ENCODE measurements at places on chromosomes 16 and 17.

- no peak for DNase-seq
These were observed 47.6 kb upstream of the LYRM9 start for GRCh38 chr17:27940503-27941428.

GRCh38 chr16:55017321-55017720, 86.7 kb downstream of the IRX5 start:
- no peak for DNase-seq

DNA sequence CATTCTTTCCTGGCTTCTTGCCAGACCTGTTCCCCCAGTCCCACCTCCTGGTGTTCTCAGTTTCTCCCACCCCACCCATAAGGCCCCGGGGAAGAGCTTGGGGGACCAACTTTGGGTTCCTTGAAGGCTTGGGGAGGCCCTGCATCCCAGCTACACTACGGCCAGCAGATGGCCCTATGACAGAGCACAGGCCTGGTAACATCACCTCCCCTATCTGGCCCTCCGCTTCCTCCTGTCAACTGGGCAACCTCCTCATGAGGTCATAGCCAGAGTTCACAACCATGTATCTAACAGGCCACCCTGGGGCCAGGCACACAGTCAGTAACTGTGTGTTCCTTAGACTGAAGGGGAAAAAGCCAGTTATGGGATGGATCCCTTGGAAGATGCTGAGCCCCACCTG, 31.4 kb downstream of the MYO15A start:
- DNase-seq, result peak; percentile 58

DNA sequence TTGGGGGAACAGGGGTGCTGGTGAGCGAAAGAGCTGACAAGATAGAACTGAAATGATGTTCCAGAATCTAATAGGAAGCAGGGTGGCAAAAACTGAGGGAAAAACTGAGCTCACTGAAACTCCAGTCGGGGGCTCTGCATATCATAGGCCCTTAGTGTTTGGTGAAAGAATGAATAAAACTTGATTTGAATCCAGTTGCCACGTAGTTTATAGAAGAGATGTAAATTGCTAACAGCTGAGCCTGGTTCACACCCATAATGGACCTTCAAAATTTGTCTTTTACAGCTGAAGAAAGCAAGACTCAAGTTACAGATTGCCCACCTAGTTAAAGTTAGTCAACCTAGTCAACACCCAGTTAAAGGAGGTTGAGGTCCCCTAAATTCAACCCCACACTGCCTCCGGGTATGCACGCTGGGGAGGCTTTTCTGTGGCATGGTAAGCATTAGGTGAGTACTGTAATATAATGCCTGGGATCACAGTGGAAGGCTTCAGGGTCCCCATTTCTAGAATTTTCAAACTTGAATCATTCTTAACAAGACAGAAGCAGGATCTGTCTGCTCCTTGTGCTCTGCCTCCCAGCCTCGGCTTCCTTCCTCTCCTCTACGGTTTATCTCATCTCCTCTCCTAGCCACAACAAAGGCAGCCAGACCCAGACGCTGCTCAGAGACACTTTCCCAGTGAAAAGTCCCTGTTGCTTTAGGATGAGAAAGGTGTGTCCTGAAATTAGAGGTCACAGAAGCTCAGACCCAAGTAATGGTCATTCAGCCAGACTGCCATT, 26.9 kb upstream of the SUPT4H1 start:
- no peak for DNase-seq

- DNase-seq, result no peak
These were observed 11.0 kb upstream of the ITGB3 start for GRCh38 chr17:47242648-47243047.

DNA sequence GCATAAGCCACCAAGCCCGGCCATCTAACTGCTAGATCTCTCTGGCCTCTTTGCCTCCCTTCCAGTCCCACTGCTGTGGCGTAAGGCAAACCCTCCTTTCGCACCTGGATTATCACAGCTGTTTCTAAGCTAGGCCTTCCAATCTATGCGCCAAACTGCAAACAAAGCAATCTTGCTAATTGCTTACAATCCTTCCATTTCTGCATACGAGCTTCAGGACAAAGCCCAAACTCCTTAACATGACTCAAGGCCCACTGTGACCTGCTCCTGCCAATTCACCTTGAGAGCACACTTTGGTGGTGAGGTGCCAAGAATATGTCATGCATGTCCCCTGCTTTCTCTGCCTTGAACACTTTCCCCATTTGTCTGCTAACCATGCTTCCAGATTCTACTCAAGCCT, 6.0 kb upstream of the ARL5C start:
- no peak for DNase-seq

- no peak for DNase-seq
These were observed 200.3 kb downstream of the CYLD start for GRCh38 chr16:50942143-50942542.

- no peak for DNase-seq
These were observed 52.1 kb downstream of the NDEL1 start for GRCh38 chr17:8487743-8488142.

- peak; percentile 36 for DNase-seq
These were observed 299.3 kb downstream of the SOX9 start for GRCh38 chr17:72419866-72420774.

GRCh38 chr16:12680531-12680930, 123.2 kb downstream of the CPPED1 start:
- DNase-seq, result no peak

- no peak for DNase-seq
These were observed 41.4 kb downstream of the CNTNAP4 start for GRCh38 chr16:76318565-76318964.

DNA sequence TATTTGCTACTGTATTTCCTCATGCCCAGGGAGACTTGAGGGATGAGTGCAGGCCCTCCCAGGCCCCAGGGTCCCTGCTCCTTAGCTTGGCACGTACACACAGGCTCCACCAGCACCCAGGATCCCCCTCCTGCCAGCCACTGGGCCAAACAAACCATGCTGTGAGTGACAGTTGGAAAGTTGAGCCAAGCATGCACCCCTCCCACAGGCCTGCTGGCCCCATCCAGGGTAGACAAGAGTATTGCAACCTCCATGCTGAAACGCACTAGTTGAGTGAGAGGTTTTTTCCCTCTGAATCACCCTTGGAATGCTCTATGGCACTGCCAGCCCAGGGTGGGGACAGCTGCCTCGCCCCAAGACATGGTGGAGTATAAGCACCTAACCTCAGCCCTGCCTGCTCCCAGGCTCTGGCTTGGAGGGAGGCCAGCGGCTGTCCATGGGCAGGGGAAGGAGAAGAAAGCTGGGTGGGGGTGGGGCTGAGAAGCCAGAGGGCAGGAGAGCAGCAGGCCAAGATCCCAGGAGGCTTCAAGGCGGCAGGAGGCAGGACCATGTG, 49.6 kb downstream of the PITPNM3 start:
- peak; percentile 41 for DNase-seq

DNA sequence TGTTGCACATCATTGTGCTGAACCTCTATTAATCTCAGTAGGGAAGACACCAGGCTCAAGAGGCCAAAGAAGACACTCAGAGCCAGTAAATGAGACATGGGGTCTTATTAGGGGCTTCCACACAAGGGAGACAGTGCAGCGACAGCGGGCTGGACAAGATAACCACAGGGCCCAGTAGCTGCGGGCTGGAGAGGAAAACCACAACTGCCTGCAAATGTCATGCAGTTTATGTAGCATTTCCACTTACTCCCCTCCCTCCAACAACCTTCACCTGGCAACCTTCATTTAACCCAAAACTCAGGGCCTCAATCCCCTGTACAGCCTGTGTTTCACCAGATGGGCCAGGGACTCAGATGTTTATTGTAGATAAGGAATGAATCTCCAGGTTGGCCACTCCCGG, 185.6 kb downstream of the UTP18 start:
- no peak for DNase-seq

- peak; percentile 63 for DNase-seq
These were observed 1.3 kb downstream of the NETO2 start for GRCh38 chr16:47142486-47142820.

GRCh38 chr17:77716289-77716926, 242.1 kb upstream of the TNRC6C start:
- no peak for DNase-seq

DNA sequence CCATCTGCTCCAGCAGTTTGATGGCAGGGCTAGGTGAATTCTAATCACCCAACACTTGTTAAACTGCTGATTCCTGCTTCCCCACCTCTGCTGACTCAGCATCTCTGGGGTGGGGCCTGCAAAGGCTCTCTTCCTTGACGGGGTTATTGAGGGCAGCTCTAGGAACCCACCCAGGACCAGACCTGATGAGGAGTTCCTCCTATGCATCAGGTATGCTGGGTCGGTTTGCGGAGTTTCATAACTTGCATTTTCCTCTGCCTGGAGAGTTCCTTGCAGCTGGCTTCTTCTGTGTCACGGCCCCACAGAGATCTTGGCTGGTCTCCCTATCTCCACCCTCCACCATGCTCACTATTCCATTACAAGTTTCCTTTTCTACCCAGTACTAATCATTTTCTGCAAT, 93.4 kb upstream of the CCL2 start:
- DNase-seq, result no peak

GRCh38 chr16:11020388-11020787, 76.0 kb downstream of the CLEC16A start:
- no peak for DNase-seq

GRCh38 chr16:83713597-83713996, 94.2 kb upstream of the HSBP1 start:
- DNase-seq, result peak; percentile 29

- no peak for DNase-seq
These were observed 241.4 kb upstream of the DYNLRB2 start for GRCh38 chr16:80299416-80299815.

DNA sequence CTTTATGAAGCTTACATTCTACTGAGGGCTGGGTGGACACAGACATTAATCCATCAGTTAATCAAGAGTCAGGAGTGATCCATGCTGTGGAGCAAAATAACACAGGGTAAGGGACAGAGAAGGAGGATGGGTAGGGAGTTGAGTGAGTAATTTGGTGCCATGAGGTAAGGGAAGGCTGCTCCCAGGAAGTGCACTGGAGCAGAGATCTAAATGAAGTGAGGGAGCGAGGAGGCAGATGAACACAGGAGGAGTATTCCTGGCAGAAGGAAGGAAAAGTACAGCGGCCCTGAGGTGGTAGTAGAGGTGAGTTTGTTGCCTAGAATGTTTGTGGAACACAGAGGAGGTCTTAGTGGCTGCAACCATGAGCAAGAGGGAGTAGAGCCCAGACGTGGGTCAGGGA, 34.8 kb downstream of the ASIC2 start:
- no peak for DNase-seq

DNA sequence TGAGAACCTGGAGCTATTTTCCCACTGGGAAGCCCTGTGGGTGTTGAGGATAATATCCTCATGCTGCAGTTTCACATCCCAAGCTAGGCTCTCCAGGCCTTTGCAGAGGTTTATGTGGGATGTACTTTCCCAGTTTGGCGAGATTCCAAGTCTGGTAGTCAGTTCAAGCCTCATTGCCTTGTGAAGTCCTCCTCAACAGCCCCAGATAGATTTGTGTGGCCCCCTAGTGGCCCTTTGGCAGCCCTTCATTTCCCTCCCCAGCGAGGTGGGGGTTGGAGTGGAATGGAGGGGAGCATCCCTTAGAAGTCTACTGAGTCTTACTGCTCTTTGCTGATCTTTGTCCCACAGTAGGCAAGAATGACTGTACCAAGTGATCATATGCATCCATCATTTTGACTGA, 137.9 kb downstream of the CDH11 start:
- peak; percentile 46 for DNase-seq

GRCh38 chr16:4591191-4591590, 23.5 kb downstream of the UBALD1 start:
- DNase-seq, result no peak

GRCh38 chr16:81526935-81527334, 82.3 kb downstream of the CMIP start:
- no peak for DNase-seq

- DNase-seq, result no peak
These were observed 32.3 kb downstream of the BRCA1 start for GRCh38 chr17:43092901-43093300.

DNA sequence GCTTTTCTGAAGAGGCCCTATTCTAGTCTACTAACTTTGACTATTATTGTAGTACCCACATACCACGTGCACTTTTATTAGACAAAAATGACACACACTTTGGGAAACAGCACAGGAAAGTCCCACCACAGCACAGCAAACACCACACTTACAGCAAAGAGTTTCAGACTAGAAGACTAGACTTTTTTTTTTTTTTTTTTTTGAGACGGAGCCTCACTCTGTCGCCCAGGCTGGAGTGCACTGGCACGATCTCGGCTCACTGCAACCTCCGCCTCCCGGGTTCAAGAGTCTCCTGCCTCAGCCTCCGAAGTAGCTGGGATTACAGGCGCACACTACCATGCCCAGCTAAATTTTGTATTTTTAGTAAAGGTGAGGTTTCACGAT, 20.1 kb downstream of the YWHAE start:
- no peak for DNase-seq

GRCh38 chr17:29591146-29591736, 1.7 kb upstream of the ANKRD13B start:
- peak; percentile 71 for DNase-seq

- DNase-seq, result no peak
These were observed 45.4 kb downstream of the CHD9 start for GRCh38 chr16:53100131-53100748.

GRCh38 chr17:2500446-2500845, 11.2 kb downstream of the METTL16 start:
- DNase-seq, result no peak

All from ELR (cell line).